ENCODE measurements at places on chromosomes 7 and 10.

GRCh38 chr7:115097175-115097671, 175.3 kb downstream of the MDFIC start:
- DNase-seq: no peak

- peak; percentile 72 for DNase-seq
Observed at GRCh38 chr10:69639291-69640195, 9.5 kb downstream of the FAM241B start.

DNA sequence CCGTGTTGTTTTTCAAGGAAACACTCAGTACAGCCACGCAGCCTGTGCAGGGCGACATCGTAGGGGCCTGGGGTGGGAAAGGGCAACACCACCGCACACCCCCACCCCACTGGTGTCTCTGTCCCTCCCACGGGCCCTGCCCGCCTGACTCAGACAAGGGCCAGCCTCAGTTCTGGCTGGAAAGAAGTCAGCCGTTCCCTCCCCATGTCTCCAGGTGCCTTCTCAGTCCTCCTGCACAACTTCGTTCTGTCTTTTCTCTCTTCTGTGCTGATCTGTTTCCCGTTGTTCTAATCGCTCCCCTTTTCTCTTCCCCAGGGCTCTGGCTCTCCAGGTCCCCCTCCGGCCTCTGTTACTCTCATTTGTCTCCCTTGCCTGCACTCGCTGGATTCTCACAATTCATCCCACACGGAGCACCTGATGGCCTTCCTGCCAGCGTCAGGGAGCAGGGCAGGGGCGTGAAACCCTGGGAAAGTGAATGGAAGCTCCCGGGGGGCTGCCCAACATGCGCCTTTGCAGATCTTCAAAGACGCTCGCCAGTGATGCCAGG, 97.7 kb downstream of the WDR37 start:
- DNase-seq: no peak

DNA sequence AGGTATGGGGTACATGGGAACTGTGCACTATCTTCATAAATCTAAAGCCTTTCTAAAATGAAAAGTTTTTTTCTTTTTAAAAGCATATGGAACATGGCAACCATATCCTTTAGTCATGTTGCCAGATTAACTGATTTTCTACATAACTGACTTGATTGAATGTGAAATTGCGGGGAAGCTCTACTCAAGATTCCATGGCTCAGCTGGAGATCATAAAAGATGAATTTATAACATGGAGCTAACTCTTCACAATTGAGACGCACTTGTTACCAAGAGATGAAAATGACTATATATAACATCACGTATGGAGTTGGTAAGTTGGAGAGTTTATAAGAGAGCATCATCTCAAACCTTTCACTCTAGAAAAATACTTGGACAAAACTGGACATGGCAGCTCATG, 190.2 kb upstream of the MYO3A start:
- DNase-seq: no peak

GRCh38 chr10:93707623-93708022, 5.2 kb upstream of the FRA10AC1 start:
- no peak for DNase-seq

- no peak for DNase-seq
Observed at GRCh38 chr10:35592441-35592840, 12.7 kb upstream of the GJD4 start.

GRCh38 chr7:151283302-151283701, 34.8 kb upstream of the SMARCD3 start:
- no peak for DNase-seq

- DNase-seq: no peak
Observed at GRCh38 chr10:102003541-102003940, 52.4 kb downstream of the ARMH3 start.

Measured in ascending aorta (tissue), 2 donors.